NB4 (cell line): ENCODE measurements at places on chromosomes 5 and 9.

GRCh38 chr5:66197764-66198405, 53.8 kb downstream of the SREK1 start:
- peak; percentile 36 for DNase-seq

DNA sequence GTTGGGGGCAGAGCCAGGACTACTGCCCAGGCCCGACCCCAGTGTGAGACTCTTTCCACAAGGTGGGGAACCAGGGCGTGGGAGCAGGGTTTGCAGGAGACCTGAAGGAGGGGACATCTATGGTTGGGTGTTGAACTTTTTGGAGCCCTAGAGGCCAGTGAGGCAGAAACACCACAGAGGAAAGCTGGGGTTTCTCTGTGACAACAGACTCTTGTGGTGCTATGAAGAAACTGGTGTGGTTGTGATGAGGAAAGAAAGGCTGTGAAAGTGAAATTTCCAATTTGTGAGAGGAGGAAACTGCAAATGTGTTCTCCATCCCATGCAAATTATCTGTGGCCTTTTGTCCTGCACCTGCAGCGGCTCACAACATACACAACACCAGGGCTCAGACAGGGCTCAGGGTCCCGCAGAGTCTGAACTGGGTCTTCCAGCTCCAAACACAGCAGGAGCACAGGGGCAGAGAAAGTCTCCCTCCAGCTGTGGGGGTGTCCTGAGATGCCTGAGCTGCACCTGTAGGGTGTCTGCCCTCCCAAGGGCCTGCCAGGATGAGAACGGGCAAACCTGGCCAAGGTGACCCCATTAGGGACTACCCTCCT, 51.4 kb upstream of the GRHPR start:
- peak; percentile 7 for DNase-seq

DNA sequence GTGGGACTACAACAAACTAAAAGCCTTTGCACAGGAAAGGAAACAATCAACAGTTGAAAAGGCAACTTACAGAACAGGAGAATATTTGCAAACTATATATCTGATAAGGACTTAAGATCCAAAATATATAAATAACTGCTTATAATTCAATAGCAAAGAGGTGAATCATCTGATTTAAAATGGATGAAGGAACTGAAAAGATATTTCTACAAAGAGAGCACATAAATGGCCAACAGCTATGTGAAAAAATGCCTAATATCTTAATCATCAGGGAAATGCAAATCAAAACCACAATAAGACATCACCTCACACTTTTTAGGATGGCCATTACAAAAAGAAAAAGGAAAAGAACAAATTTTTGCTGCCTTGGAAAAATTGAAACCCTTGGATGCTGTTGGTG, 100.4 kb downstream of the LURAP1L start:
- no peak for DNase-seq

GRCh38 chr9:135085830-135086546, 1.5 kb upstream of the OLFM1 start:
- DNase-seq: peak; percentile 55

DNA sequence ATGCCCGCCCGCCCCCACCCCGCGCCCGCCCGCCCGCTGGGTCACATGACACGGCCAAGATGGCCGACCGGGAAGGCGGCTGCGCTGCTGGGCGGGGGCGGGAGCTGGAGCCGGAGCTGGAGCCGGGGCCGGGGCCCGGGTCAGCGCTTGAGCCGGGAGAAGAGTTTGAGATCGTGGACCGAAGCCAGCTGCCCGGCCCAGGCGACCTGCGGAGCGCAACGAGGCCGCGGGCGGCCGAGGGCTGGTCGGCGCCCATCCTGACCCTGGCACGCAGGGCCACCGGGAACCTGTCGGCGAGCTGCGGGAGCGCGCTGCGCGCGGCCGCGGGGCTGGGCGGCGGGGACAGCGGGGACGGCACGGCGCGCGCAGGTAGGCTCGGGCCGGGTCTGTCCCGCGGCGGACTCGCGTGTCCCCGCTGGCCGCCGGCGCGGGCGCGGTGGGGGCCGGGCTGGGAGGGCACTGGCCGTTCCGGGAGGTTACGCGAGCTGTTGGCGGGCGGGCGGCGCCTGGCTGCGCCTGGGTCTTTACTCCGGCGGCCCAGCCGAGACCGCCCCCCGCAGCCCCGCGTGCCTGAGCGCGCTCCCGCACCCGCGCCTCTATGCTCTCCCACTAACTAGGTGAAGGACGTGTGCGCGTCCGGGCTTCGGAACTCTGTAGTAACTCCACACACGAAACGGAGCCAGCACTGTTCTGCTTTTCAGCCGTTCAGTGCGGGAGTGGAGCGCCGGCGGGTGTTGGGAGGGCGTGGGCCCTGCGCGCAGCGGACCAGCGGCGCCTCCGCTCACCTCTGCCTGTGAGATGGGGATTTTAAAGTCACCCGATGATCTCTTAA, at the start of gene RUFY1:
Gene RUFY1 (plus strand): TSS at position 44 of the 832 bp plus-strand sequence. CDS start 16 bp downstream, at position 60.
- peak; percentile 82 for DNase-seq

DNA sequence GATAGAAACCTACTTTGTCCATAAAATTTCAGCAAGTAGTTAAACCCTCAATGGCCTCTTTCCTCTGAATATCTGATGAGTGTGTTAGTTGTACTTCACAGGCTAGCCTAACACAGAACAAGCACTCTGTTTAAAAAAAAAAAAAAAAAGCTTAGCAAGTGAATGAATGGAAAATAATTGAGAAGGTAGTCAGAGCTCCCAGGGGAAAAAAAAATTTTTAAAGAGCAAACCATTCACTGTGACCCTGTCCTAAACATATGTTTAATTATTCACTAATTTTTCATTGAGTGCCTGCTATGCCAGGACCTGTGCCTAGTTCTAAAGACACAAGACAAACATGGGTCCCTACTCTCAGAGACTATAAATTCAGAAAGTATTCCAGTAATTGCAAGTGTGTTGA, 69.3 kb downstream of the SH3RF2 start:
- no peak for DNase-seq
